ENCODE measurements at places on chromosomes 4 and X.
A peak's percentile ranks its signal among the peaks of the same experiment; 100 is the strongest.

- H3K4me1 ChIP-seq, result no peaks in the 10 kb centered on the region
- H3K27ac ChIP-seq, result no peak overlapping the region
- DNase-seq, result no peak
Measured at GRCh38 chrX:139766545-139766983, 58.6 kb upstream of the MCF2 start.

- H3K4me1 ChIP-seq, result no peaks in the 10 kb centered on the region
- no peak overlapping the region for H3K27ac ChIP-seq
- no peak overlapping the region for H3K4me3 ChIP-seq
- DNase-seq, result no peak
- H3K36me3 ChIP-seq, result no peaks in the 10 kb centered on the region
Measured at GRCh38 chrX:123153846-123154335, 30.2 kb upstream of the GRIA3 start.

- H3K27me3 ChIP-seq, result no peaks in the 10 kb centered on the region
- peak overlapping the region; percentile 40 for H3K27ac ChIP-seq
- DNase-seq, result no peak
Measured at GRCh38 chr4:19729886-19730651, 521.6 kb upstream of the SLIT2 start.

GRCh38 chr4:48421101-48421500 is 62.0 kb upstream of the SLC10A4 start:
- H3K27me3 ChIP-seq, result no peaks in the 10 kb centered on the region
- H3K4me3 ChIP-seq, result no peak overlapping the region
- peaks cover 35% of the 10 kb centered on the region for H3K36me3 ChIP-seq
- no peak overlapping the region for H3K27ac ChIP-seq

Measured in left ventricle myocardium inferior (tissue), 1 donor.